ENCODE measurements at places on chromosomes 7 and 10.
A peak's percentile ranks its signal among the peaks of the same experiment; 100 is the strongest.

GRCh38 chr7:116588225-116588624, 63.4 kb downstream of the CAV1 start:
- DNase-seq = no peak

DNA sequence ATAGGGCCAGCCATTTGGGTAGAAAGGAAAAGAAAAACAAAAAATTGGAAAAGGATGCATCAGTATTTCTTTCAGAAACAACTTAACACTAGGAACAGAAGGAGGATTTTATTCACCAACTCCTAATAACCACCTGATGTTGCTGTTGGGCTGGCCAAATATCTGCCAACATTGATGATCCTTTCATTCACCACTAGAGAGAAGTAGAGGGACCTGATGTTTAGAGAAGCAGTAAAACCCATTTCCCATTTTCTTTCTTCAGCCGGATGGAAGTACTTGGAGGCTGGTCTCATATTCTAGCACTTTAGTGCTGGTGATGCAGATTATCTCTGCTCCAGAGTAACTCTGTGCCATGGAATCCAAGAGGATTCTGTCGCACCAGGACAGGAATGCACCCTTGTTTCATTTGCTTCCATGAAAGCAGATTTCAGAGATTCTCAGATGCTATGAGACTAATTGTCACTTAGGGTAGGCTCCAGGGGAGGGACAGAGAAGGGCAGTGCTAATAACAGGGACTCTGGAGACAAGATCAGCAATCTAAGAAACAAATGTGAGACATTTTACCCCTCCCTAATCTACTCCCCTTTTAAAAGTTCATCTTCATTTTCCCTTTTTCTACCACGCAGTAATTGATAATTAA, 3.1 kb downstream of the KLLN start:
- peak; percentile 84 for DNase-seq

- DNase-seq = peak; percentile 75
Observed at GRCh38 chr7:67301667-67302066, 305.0 kb downstream of the TYW1 start.

- DNase-seq = no peak
Observed at GRCh38 chr7:155660059-155660757, 15.7 kb downstream of the RBM33 start.

- DNase-seq = no peak
Observed at GRCh38 chr10:124708922-124709520, 35.2 kb downstream of the FAM53B start.

GRCh38 chr10:125137601-125138438, 22.5 kb downstream of the CTBP2 start:
- no peak for DNase-seq

- no peak for DNase-seq
Observed at GRCh38 chr7:159023746-159024145, 120.9 kb downstream of the VIPR2 start.

DNA sequence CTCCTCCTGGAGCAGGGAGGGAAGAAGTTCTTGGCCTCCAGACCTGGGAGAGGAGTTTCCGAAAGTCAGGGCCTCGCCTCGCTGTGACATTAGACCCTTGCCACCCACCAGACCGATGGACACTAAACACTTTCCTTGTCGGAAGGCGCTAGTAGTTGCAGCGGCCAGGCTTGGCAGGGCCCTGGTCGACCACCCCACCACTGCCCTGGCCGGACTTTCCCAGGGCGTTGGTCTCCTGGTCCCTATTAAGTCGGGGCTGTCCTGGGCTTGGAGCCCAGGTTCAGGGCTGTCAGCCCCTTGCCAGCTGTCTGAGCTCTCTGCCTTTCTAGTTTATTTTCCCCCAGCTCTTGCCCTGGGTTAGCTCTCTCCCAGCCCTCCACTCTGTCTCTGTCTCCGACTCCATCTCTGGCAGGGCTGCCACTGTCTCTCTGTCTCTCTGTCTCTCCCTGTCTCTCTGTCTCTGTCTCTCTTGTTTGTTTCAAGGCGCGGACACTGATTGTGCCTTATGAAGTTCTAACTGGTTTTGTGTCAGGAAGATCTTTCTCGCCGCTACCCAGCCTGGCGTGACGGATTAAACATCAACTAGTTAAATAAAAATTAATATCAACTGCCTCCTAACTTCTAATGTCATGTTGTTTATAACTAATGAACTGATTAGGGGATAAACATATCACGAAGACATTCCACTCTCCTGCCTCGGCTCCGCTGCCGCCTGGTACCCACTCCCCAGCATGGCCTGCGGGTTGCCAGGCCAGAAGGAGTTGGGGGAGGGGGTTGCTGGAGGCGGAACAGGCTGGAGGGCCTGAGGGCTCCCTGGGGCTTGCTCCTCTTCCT, 13.8 kb upstream of the PAX2 start:
- no peak for DNase-seq

- DNase-seq = no peak
Observed at GRCh38 chr7:140506788-140507464, 27.6 kb upstream of the MKRN1 start.

GRCh38 chr10:103850572-103850895, 4.8 kb downstream of the SH3PXD2A start:
- DNase-seq = no peak

GRCh38 chr7:122457325-122457724, 152.8 kb upstream of the FEZF1 start:
- no peak for DNase-seq

DNA sequence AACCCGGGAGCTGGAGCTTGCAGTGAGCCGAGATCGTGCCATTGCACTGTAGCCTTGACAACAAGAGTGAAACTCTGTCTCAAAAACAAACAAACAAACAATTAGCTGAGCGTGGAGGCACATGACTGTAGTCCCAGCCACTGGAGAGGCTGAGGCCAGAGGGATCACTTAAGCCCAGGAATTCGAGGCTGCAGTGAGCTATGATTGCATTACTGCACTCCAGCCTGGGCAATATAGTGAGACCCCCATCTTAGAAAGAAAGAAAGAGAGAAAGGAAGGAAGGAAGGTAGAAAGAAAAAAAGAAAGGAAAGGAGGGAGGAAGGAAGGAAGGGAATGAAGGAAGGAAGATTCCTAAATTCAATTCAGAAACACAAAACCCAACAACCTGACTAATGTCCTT, 141.3 kb upstream of the TNRC18 start:
- DNase-seq = no peak

DNA sequence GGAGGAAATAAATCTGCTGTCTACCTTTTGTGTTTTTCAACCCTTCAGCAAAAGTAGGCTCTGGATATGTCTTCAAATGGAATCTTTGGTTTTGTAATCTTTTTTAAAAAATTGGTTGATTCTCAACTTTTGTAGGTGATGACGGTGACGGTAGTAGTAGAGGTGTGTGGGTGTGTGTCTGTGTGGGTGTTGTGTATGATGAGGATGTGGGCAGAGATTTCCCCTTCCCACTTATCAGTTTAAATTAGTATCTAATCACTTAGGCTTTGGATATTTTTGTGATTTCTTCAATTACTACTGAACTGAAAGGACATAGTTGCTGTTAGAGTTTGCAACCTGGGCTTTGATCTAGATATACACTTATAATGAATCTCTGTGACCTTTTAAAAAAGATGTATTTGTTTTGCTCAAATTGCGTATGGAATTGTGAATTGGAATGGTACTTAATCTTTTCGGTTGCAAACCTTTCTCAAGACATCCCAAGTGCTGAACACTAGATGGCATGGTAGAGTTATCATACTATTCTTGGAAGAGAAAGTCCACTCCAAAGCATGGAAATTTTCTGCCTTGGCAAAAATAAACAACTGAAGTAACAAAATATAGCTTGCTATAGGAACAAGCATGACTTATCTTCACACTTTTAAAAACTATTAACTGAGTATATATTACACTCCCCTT, 51.9 kb upstream of the A1CF start:
- no peak for DNase-seq

GRCh38 chr7:85567983-85568382, 381.1 kb upstream of the SEMA3D start:
- no peak for DNase-seq
